Right lobe of liver (tissue), 6 donors: ENCODE measurements at places on chromosomes 6 and 20. TPM values are rescaled to one million over a fixed set of nuclear protein-coding genes. Genes with fewer than 3 reads are reported as not detected.

The EGFL8 gene
- total RNA-seq = 6.0 TPM

The MYMX gene
- total RNA-seq = not detected

The TFB1M gene
- total RNA-seq = 18.7 TPM

The MAPK13 gene
- 5.0 TPM for total RNA-seq

The SLC52A3 gene
- total RNA-seq = not detected

The ACTR5 gene
- 3.0 TPM for total RNA-seq

The CAP2 gene
- total RNA-seq = 7.1 TPM

The EFHC1 gene
- 7.6 TPM for total RNA-seq

The FITM2 gene
- 5.8 TPM for total RNA-seq

The NKX2-4 gene
- total RNA-seq = not detected

The MAN1A1 gene
- total RNA-seq = 135 TPM

GRCh38 chr20:4064144-4064909 lies 49.0 kb upstream of the RNF24 start:
- H3K4me1 ChIP-seq = no peaks in the 10 kb centered on the region
- DNase-seq = peak; percentile 78
- H3K36me3 ChIP-seq = no peaks in the 10 kb centered on the region

- no peaks in the 10 kb centered on the region for H3K36me3 ChIP-seq
- H3K27ac ChIP-seq = no peak overlapping the region
- no peak overlapping the region for H3K4me3 ChIP-seq
- no peaks in the 10 kb centered on the region for H3K27me3 ChIP-seq
- DNase-seq = peak; percentile 33
These were observed 148.2 kb downstream of the PREX1 start for GRCh38 chr20:48679599-48679998.

DNA sequence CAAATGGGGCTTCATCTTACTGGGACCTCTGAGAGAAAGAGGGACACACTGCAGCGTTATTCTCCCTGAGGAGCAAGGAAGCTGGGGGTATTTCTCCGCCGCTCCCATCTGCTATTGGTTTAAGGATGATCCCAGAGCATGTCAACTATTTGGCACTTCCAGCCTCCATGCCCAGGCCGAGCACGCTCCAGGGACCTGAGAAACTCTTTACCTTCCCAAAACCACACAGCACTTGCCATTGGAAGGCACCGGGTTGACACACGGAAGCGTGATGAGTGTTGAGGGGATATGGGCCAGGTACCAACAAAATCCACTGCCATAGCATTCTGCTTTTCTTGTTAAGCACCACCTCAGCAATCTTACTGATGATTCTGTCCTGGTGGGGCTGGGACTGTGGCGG lies 92.4 kb upstream of the SLC24A3 start:
- H3K4me1 ChIP-seq = no peaks in the 10 kb centered on the region
- H3K27ac ChIP-seq = no peak overlapping the region
- H3K4me3 ChIP-seq = no peak overlapping the region
- H3K27me3 ChIP-seq = no peaks in the 10 kb centered on the region

- H3K27me3 ChIP-seq = no peaks in the 10 kb centered on the region
- no peak overlapping the region for H3K27ac ChIP-seq
- H3K36me3 ChIP-seq = no peaks in the 10 kb centered on the region
- no peak overlapping the region for H3K4me3 ChIP-seq
- no peaks in the 10 kb centered on the region for H3K4me1 ChIP-seq
These were observed 375.5 kb downstream of the HACE1 start for GRCh38 chr6:104484191-104484590.

DNA sequence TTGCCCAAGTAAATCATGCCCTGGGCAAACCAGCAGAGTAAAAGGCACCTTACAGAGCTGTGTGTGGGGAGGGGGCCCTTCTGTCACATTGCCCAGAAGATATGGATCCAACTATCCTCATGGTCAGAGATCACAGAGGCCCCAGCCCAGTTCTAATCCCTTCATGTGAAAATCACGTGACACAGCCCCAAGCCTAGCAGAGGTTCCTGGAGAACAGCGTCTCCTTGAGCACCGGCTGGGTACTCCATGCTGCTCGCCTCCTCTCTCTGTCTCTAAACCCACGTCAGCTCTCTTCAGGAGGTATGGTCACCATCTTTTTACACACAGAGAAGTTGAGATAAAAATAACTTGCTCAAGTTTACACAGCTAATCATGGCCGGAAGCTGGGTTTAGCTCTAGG lies 230.2 kb downstream of the ANKRD60 start:
- no peaks in the 10 kb centered on the region for H3K4me1 ChIP-seq
- DNase-seq = no peak
- no peak overlapping the region for H3K27ac ChIP-seq
- no peak overlapping the region for H3K4me3 ChIP-seq
- H3K27me3 ChIP-seq = no peaks in the 10 kb centered on the region

DNA sequence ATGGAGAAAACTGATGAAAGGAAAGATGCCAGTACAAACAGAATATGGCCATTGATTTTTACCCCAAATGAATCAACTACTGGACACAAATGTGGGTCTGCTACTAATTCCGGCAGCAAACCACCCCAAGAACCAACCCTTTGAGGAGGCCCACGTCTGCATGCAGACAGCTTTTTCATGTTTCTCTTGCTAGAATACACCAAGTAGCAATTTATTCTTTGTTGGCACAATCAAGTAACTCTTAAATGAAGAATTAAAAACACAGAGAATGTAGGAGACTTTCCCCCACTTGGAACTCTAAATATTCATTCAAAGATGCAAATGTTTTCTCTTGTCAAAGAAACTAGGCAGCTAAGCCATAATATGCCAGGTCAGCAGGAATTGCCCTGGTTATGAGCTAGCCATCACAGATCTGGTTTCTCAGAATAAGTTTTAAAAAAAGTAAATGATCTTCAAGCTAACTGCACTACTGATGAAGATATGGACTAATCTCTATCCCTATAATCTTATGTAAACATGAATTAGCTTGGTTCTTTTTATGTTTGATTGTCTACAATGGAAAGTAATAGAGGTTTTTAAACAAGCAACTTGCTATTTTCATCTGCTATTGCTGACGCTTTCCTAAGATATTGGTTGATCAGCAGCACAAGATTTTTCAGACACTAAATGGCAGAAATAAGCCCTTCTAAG lies 163.1 kb upstream of the THEMIS start:
- no peaks in the 10 kb centered on the region for H3K27me3 ChIP-seq
- peak overlapping the region; percentile 20 for H3K27ac ChIP-seq
- peaks cover 32% of the 10 kb centered on the region for H3K4me1 ChIP-seq
- no peaks in the 10 kb centered on the region for H3K36me3 ChIP-seq

DNA sequence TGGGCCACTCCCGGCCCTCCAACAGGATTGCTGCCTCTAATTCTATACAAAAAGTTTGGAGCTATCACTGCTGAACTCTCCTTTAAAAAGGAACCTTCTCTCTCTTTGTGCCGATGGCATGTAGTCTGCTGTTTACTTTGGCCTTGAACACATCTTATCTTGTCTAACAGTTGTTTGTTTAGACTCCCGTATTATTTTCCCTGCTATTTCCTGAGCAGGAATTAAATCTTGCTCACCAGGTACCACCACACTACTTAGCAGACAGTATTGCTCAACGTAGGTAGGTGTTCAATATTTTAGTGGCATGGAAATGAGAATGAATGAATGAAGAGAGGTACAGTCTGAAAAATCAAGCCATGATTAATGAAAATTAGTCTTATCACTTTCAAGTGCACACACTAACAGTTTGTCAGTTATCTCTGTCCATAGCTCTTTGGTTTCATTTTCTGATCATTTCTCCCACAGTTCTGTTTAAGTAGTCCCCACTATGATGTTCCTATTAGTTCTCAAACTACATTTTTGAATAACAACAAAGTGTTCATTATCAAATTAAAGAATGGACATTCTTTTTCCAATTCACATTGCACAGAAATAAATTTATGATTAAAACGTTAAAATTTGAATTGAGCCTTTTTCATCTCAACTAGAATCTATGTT lies 6.8 kb upstream of the HEY2 start:
- DNase-seq = no peak
- no peaks in the 10 kb centered on the region for H3K36me3 ChIP-seq
- no peaks in the 10 kb centered on the region for H3K4me1 ChIP-seq
- no peaks in the 10 kb centered on the region for H3K27me3 ChIP-seq

- no peaks in the 10 kb centered on the region for H3K27me3 ChIP-seq
- H3K4me1 ChIP-seq = no peaks in the 10 kb centered on the region
- no peak for DNase-seq
- H3K4me3 ChIP-seq = no peak overlapping the region
- H3K36me3 ChIP-seq = no peaks in the 10 kb centered on the region
These were observed 29.8 kb upstream of the GMDS start for GRCh38 chr6:2274981-2275891.

GRCh38 chr6:40066372-40066771 lies 132.1 kb upstream of the MOCS1 start:
- no peak overlapping the region for H3K4me3 ChIP-seq
- DNase-seq = no peak
- no peaks in the 10 kb centered on the region for H3K27me3 ChIP-seq

- H3K4me3 ChIP-seq = no peak overlapping the region
- H3K27me3 ChIP-seq = no peaks in the 10 kb centered on the region
- no peak overlapping the region for H3K27ac ChIP-seq
- DNase-seq = no peak
- H3K36me3 ChIP-seq = no peaks in the 10 kb centered on the region
These were observed 105.9 kb downstream of the ID4 start for GRCh38 chr6:19943042-19943441.

DNA sequence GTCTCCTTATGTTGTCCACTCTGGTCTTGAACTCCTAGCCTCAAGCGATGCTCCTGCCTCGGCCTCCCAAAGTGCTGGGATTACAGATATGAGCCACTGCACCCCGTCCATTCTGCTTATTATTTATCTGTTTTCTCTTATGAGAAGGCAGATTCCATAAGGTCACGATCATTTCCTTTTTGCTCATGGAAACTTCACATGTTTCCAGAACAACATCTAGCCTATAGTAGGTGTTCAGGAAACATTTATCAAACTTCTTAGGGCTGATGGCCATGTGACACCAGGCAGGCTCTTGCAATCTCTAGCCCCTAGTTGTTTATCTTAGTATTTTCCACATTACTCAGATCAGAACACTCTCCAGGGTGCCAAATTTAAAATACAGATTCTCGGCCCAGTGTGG lies 61.2 kb downstream of the ZFP64 start:
- no peaks in the 10 kb centered on the region for H3K36me3 ChIP-seq
- no peaks in the 10 kb centered on the region for H3K27me3 ChIP-seq
- H3K4me3 ChIP-seq = no peak overlapping the region
- no peak for DNase-seq
- no peak overlapping the region for H3K27ac ChIP-seq

DNA sequence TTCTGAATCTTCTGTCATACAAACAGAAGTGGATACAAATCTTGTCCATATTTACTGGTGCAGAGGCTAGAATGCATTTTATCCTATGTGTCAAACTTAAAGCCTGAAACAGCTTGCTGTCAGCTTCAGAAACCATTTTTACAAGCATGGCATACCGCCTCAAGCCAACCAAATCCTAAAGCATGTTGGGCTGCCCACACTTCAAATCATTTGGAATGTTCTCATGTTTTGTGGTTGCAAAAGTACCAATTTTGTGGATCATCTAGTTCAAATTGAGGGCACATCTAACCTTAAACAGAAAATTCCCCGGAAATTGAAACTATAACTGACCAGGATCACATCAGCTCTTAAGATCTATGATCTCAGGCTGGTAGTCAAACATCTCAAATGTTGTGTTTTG lies 3.2 kb downstream of the GPR63 start:
- no peak for DNase-seq
- no peak overlapping the region for H3K27ac ChIP-seq
- H3K36me3 ChIP-seq = no peaks in the 10 kb centered on the region
- no peaks in the 10 kb centered on the region for H3K27me3 ChIP-seq

DNA sequence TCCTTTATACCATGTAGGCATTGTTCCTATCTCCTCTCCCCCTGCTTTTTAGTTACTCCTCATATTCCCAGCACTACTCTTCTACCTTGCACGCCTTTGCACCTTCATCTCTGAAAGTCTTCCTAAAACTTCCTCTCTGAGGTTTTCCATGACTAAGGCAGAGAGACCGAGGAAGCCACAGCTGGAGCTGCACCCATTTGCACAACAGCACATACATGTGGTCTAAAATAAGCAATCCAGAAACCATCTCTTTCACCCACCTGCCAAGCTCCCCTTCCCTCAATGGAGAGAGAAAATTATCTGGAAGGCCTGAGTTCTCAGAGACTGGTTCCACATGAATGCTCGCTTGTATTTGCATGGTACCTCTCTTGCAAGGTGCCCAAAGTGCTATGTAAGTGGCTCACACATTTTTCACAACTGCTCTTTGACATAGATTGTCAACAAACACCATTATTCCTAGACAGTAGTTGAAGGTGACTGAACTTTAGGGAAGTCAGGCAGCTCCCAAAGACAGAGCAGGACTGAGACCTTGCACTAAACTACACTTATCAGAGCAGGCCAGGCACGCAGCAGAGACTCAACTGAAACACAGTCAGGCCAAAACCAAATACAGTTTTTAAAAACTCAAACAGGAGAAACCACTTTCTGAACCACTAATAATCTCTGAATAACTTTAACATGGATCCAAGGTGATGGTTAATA lies 313.2 kb downstream of the TFAP2A start:
- no peaks in the 10 kb centered on the region for H3K27me3 ChIP-seq
- no peak for DNase-seq
- no peak overlapping the region for H3K4me3 ChIP-seq
- H3K36me3 ChIP-seq = no peaks in the 10 kb centered on the region

DNA sequence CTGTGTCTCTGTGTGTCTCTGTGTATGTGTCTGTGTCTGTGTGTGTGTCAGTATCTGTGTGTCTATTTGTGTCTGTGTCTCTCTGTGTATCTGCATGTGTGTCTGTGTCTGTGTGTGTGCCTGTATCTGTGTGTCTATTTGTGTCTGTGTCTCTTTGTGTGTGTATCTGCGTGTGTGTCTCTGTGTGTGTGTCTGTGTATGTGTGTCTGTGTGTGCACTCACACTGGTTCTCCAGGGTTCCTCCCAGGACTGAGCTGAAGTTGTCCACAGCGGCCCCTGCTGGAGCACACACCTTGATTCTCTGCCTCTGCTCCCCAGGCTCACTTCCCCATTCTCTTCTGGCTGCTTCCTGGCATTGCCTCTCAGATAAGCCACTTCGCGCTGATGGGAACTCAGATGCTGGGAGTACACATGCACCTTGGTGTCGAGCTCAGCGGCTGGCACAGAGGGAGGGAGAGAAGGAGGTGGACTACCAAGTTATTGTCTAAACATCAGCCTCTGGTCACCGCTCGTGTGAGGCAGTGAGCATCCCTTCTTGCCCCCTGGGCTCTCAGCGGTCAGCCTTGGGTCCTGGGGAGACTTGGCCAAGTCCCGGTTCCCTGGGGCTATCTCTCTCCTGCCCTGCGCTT lies 104.9 kb upstream of the NXT1 start:
- H3K27ac ChIP-seq = no peak overlapping the region
- no peaks in the 10 kb centered on the region for H3K4me1 ChIP-seq
- no peaks in the 10 kb centered on the region for H3K36me3 ChIP-seq
- no peak overlapping the region for H3K4me3 ChIP-seq
- peak; percentile 67 for DNase-seq
- H3K27me3 ChIP-seq = no peaks in the 10 kb centered on the region

- H3K4me3 ChIP-seq = no peak overlapping the region
- H3K27ac ChIP-seq = no peak overlapping the region
- H3K36me3 ChIP-seq = no peaks in the 10 kb centered on the region
- no peak for DNase-seq
- no peaks in the 10 kb centered on the region for H3K4me1 ChIP-seq
These were observed 78.4 kb upstream of the IYD start for GRCh38 chr6:150290429-150290828.
